Fibroblast of upper back skin (primary cell): ENCODE measurements at places on chromosomes 11 and 22.

DNA sequence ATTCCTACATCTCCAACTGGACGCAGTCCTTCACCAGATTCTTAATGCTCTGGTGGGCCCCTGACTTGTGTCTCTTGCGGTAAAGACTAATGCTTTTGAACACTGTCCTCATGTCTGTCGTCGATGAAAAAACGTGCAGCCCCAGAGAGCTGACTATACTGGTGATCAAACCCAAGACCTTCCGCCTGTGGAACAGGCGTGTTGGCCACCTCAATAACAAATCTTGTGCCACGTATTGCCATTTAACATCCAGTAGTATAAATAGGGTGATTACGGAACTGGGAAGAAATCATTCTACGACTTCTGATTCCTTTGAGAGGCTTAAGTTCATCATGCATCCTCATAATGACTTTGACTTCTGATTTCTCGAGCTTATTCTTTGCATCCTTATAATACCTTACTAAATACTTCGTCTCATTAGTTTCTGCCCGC is 45.6 kb downstream of the OR4D9 start:
- no peak for DNase-seq

- no peak for DNase-seq
These were observed 34.2 kb downstream of the CCDC81 start for GRCh38 chr11:86408845-86409244.

DNA sequence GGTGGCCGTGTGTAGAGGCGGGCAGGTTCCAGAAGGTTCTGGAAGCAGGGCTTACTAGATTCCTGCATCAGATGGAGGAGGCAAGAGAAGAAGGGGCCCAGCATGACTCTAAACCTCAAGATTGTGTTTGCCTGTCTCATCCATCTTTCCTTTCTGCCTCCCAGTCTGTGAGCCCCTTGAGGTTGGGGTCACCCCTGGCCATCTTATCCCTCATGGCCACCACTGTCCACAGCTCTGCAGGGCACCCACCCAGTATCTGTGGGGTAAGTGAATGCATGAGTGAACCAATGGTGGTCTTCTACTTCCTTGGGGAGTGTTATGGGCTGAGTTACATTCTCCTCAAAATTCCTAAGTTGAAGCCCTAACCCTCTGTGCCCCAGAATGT is 79.3 kb downstream of the MYEOV start:
- DNase-seq = no peak

GRCh38 chr22:20989323-20990138 is 7.4 kb downstream of the LZTR1 start:
- DNase-seq = peak; percentile 38

DNA sequence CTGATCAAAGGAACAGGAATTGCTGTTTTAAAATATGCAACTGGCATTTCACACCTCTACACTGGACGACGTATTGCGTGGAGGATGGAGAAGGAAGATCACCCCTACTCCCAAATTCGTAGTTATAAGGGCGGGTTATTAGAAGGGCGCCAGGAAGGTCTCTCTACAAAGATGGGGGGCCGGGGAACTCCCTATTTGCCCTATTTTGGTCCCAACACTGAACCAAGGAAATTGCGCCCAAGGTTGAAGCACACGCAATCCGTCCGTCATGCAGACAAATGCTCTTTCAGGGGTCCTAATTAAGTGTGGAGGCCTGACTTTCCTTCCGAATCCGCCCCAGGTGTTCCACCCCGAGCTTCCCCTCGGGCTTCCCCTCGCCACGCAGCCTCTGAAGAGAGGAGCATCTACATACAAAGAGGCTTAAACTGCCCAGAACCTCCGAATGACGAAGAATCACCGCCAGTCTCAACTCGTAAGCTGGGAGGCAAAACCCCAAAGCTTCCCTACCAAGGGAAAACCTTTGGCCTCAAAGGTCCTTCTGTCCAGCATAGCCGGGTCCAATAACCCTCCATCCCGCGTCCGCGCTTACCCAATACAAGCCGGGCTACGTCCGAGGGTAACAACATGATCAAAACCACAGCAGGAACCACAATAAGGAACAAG is 396 bp downstream of the NPAT start:
- DNase-seq = no peak

GRCh38 chr22:38477585-38477984 is 9.7 kb downstream of the KDELR3 start:
- no peak for DNase-seq

DNA sequence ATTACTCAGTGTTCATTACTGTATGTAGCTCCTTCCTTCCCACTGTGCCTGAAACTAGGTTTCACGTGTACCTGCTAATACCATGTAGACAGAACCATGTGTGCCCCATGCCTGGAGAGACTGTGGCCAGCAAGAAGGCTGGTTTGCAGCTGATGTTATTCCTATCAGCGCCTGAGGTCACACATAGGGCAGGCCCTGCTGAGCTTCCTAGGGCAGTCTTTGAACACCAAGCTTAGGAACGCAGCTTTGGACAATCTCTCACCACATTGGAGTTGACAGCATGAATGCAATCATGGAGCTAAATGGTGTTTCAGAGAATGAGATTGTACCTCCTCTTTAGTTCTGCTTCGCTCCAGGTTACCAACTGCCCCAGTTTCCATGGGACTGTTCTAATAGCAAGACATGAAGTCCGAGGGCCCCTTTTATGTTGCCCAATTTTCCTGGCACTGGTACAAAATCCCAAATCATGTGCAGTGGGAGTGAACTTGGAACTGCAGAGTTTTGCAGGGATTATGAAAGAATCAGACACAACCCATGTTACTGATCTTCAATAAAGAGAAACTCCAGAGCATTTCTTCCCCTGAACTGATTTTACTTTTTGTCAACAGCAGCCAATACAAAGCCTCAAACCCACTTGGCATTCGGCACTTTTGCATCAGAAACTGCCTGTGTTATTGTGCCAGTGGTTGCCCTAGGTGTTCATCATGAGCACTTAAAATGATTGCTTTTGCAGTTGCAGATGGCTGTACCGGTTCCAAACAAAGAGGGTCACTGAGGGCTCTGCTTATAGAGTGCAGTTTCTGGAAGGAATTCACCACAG is 154.2 kb upstream of the TTC12 start:
- no peak for DNase-seq

DNA sequence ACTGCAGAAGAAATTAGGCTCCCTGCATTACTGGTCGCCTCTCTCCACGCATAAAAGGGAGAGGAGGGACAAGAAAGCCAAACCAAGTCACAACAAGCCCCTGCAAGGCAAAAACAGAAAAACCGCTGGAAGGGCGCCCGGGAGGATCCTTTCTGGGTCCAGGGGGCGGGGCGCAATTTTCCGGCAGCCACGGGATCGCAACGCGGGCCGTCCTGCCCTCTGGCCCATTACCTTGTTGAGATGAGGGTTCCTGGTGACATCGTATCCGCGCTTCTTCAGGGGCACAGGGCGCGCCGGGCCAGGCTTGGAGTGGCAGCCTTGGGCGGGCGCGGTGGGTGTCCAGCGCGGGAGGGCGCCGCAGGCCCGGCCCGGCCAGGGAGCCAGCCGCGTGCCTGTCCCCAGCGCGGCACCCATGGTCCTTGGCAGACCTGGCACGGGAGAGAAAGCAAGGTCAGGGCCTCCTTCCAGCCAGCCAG is 847 bp downstream of the ME3 start:
- DNase-seq = peak; percentile 41

DNA sequence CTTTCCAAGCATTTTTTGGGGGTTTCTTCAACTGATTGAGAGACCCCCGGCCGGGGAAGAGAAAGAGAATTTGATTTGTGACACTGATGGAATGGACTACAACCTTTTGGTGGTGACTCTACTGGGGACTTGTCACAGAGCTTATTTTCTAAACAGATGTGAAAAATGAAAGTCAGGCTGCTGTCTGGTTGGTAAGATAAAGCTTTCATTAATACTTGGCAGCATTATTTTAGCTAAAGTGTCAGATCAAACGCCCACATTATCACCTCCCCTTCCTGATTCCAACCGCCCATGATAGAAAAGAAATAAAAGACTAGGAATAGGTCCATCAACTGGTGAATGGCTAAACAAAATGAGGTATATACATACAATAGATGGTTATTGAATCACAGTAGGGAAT is 45.6 kb upstream of the EHF start:
- no peak for DNase-seq

DNA sequence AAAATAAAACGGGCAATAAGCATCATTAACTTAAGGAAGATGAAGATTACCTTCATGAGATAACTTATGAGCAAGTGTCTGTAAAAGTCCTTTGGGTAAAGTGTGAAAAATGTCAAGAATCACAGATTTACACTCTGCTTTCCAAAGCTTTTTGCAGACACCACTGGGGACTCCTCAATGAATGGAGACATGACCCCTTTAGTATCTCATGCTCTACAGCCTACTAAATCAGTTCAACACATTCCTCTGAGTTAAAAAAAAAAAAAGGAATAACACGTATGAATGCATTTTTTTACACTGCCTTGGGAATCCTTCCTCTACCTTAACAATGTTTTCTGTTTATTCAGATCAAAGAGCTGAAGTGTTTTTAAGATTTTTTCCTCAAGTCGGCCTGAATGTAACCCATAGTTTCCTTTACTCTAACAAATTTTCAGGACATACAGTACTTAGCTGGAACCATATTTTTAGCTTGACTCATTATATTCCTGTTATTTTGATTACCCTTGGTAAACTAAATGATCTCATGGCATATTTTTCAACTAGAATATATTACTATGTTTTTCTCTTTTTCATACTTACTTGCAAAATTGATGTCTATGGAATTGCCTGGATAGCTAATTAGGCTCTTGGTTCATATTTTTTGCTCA is 25.9 kb upstream of the RAB30 start:
- no peak for DNase-seq

DNA sequence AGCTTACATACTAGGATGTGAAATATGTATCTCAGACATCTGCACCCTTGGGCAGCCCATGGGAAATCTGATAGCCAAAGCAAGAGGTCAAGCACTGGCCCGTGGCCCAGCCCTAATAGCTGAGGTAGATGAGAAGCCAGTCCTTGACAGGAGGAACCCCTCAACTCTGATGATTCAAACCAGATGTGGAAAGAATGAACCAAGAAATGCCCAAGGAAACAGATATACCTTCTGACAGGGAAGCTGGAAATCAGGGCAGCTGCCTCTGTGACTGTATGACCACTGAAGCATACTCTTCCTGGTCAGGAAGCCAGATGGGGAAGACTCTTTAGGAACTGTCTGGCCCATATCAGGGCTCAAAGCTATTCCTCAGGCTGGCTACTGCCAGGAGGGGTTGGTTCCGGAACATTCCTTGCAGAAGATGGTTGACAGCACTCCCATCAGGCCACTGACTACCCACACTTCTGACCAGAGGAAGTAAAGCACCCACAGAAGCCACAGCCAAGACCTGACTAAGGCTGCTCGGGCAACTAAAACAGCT is 124.2 kb downstream of the SWAP70 start:
- peak; percentile 94 for DNase-seq

GRCh38 chr22:25071720-25072119 is 119.2 kb downstream of the KIAA1671 start:
- no peak for DNase-seq

GRCh38 chr11:21556926-21557325 is 636.0 kb upstream of the ANO5 start:
- peak; percentile 46 for DNase-seq

DNA sequence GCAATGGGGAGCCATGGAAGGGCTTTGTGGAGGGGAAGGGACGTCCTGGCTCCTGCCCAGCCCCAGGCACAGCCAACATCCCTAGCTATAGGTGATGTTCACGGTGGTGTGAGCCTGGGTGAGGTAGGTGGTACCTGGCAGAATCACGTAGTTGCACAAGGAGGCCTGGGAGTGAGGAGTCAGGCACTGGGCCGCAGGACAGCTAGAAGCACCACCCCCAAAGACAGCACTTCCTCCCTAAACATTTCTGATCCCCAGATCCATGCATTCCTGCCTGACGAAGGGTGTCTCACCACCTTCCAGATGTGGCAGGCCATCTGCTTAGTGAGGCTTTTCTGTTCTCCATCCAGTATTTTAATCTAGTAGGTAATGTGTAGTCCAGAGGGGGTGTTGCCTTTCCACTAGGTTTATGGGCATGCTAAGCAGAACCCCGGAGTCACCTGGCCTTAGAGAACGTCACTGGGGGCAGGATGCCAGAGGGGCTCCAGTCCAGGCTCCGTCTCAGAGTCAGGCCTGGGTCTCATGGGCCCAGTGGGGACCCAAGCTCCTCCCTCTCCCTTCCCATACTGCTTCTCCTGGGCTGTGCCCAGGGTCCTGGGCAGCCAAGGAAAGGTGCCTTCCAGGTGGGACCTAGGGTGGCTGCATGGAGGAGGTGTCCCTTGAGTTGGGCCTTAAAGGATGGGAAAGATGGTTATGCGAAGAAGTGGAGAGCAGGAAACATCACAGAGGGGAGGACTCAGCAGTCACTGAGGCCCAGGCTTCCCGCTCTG is 56.2 kb downstream of the OTOG start:
- no peak for DNase-seq

DNA sequence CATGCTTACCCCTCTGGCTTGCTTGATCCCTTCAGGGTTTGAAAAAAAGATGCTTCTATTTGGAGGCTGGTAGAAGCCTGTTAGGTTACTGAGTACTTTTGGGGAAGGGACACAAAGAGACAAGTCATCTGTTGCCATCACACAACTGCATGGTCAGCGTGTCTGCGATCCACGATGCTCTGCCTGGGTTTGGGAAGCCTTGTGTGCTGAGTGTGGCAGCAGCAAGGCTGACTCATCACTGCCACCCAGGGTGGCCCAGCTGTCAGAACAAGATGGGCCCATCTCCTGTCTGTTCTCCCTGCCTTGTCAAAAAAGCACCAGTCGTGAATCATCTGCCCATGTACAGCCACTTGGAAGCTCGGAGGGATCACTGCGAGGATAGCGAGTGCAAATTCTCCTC is 26.2 kb downstream of the UBASH3B start:
- no peak for DNase-seq

DNA sequence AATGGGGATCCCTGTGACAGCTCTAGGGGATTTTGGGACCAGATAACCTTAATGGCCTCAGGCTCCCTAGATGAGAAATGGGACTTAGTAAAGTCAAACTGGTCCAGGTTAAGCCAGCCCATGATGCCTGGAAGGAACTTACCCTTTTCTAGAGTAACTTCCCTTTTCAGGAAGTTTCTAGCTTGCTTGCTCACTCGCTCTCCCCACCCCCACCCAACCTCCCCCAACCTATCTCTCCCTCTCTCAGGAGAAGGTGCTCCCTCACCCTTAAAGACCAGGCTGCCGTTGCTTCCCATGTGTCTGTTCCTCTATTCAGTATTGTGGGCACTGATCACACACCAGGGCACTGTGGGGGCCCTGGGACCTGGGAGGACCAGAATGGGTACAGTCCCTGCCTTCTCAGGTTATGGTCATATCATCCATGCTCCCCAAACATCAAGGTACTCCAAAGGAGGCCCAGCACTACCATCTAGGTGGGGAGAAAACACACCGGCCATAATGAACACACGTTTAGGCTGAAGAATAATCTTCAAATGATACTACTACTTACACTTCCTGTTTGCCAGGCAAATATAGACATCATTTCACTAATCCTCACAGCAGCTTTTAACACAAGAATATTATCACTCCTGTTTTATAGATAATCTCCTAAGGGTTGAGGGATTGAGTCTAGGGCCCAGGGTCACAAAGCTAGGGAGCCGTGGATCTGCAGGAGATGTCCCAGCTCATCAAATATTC is 18.2 kb downstream of the KCNQ1OT1 start:
- DNase-seq = no peak

DNA sequence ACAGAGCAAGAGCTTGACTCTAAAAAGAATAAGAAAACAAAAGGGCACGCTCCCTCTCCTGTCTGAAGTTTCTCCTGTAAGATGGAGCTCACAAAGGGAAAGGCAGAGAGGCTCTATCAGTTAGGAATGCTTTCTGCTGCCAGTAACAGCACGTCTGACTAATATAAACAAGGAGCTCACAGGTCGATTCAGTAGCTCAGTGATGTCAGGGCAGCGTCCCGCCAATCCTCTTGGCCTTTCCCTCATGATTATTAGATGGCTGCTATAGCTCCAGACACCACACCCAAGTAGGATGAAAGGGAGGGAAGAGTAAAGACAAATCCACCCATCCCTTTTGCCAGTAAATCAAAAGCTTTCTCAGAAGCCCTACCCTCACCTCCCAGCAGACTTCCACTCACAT is 51.3 kb upstream of the HMGXB4 start:
- DNase-seq = peak; percentile 22
